ENCODE measurements at places on chromosomes 6 and 20.

DNA sequence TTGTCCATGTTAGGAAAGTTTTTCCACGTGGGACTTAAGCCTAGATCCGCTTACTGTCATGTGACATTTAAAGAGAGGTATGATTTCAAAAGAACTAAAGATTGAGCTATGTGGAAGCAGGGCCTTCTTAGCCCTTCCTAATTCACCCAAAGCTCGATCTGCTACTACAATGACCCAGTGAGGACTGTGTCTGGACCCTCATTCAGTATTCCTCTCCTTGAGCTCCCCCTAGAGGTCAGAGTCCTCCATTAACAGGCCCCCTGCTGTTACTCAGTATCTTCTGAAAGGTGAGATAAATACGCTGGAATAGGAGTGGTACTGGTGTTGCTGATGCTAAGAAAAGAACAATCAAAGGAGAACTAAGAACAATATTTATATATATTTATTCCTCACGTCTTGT lies 414.0 kb downstream of the GJA1 start:
- no peak for DNase-seq

DNA sequence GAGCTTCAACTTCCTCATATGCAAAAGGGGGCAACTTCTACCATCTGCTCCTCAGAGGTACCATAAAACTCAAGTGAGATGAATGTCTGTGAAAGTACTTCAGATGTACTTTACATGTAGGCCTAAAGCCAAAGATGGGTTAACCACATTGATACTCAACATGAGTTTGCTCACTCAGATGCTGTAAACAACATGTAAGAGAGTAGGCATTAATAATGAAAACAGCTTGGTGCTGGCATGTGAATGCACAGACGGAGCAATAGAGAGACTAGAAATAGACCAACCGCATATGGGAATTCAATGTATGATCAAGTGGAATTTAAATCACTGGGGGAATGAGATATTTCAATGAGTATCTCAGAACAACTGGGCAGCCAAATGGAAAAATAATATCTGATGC lies 143.8 kb upstream of the CDYL start:
- no peak for DNase-seq

DNA sequence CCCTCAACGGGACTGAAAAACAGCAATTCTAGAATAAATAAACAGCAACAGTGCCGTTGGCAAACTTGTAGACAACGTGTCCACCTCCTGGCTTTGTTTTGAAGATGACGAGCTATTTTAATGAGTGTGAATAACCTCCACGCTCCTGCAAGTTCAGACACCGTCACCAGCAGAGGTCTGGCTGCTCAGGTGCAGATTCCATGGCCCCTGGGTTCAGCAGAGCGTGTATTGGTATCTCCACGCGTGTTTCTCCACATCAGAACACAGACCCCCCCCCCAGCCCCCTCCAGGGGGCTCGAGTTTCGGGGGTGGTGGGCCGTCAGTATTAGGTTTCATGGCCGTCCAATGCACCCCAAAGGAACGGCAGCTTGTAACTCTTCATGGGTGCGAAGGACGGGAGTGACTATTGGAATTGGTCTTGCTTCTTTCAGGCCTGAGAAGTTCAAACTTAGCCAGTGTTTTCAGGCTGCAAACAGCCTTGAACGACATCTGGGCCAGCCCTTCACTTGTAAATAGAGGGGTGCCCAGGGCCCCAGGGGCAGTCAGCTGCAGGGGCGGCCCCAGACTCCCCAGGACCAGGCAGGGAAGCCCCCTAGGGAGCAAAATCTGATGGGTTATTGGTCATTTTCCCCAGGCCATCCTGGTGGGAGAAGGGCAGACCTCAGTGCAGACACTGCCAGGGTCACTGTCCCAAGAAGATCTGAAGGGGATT lies 308.6 kb downstream of the TAF4 start:
- DNase-seq, result no peak

GRCh38 chr20:62482146-62482809 lies 6.5 kb upstream of the GATA5 start:
- DNase-seq, result no peak

DNA sequence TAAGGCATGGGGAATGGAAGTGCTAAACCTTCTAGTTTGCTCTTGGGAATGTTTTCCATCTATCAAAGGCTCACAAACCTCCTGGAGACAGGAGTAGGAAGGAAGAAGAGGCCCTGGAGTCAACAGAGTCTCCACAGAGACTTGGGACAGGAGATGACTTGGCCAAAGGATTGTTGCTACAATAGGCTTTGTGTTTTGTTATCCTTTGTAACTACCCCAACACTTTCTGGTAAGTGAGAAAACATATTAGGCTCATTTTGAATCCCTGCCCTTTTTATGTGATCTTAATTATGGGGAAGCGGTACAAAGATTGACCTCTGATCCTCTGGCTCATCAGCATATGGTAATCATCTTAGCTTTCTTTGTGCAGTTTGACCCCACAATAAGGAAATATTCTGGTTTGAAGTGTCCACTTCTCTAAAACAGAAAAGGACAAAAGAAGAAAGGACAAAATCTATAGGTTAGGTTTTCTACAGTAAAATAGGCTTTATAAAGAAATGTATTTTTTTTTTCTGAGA lies 24.1 kb upstream of the GTF3C6 start:
- DNase-seq, result no peak

DNA sequence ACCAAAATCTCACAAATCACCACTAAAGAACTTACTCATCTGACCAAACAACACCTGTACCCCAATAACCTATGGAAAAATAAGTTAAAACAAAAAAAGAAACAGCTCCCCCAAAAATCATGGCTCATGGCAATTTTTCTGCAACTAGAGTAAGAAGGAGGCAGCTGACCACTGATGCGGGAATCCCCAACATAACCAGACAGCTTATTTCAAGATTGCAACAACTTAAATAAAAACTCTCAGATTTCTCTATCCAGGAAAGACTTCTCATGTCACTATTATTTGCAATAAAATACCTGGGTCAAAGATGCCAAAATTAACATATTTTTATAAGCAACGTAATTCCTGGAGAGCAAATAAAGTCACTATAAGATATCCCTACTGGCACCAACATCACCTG lies 128.1 kb upstream of the LY86 start:
- no peak for DNase-seq

- DNase-seq, result no peak
Measured at GRCh38 chr6:12075067-12075563, 63.0 kb downstream of the HIVEP1 start.

- no peak for DNase-seq
Measured at GRCh38 chr20:62190639-62191411, 8.0 kb downstream of the MTG2 start.

DNA sequence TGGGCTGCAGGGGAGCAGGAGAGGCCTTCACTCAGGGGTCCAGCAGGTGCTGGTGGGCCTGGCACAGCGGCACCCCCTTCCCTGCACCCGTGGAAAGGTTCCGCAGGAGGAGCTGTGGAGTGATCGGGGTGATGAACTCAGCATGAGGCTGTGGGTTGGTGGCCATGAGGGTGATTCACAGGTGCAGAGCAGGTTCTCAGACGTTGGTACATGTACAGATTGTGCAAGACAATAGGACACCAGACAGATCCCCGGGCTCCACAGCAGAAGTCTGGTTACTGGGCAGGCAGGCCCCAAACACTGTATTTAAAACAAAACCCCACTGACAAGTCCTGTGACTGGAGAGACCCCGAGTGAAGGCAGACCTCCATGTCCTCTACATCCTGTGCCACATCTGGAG lies 151.6 kb upstream of the CDH4 start:
- DNase-seq, result no peak

GRCh38 chr6:43298565-43299337 lies 691 bp downstream of the SLC22A7 start:
- no peak for DNase-seq

All from activated CD4-positive, CD25-positive, alpha-beta regulatory T cell (primary cell).